ENCODE measurements at places on chromosomes 7 and 10.

GRCh38 chr7:77402818-77403217, 13.3 kb downstream of the GSAP start:
- no peak for DNase-seq

GRCh38 chr10:89163265-89163995, 43.7 kb downstream of the CH25H start:
- DNase-seq = peak; percentile 13

DNA sequence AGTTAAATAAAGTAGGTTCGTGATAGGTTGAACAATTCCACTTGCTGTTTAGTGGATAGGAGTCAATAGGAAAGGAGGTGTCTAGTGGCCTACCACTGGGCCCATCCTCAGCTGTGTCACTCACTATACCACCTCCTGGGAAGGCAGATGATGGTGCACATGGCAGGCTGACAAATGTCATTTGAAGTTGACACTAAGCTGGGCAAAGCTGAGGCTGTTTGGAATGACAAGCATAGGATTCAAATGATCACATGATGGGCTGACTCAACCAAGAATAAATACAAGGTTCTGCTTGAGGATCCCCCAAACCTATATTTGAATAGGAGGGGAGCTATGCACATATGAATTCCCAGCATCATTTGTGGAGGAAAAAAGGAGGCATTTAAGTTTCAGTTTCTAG, 489.8 kb downstream of the RPS24 start:
- no peak for DNase-seq

- DNase-seq = no peak
Measured at GRCh38 chr10:57880446-57881227, 387.1 kb downstream of the IPMK start.

GRCh38 chr7:8147760-8148463, 114.1 kb downstream of the ICA1 start:
- DNase-seq = no peak

DNA sequence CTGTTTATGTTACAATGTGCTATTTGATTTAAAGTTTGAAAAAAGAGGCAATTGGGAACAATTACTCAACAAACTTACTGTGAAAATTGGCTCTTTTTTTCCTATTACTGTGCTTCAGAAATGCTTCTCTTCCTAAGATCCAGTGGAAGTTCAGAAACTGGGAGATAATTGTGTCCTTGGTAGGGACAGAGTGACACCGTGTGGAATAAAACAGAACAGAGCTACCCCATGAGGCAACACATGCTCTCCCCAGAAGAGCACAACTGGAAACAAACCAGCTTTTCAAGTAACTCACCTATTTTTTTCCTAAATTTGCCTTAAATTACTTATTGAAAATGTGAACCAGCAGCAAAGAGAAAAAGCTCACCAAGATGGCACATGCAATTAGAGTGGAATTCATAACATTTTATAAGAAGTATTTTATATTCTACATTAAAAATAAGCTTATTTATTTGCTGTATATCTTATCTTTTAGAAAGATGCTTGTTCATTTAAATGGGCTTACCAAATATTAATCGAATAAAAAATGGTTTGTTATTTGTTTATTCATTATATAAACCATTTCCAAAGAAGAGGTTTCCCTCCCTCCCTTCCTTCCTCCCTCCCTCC, 346.1 kb upstream of the ANKRD30A start:
- DNase-seq = no peak

- no peak for DNase-seq
Measured at GRCh38 chr7:106231856-106232490, 52.8 kb downstream of the NAMPT start.

DNA sequence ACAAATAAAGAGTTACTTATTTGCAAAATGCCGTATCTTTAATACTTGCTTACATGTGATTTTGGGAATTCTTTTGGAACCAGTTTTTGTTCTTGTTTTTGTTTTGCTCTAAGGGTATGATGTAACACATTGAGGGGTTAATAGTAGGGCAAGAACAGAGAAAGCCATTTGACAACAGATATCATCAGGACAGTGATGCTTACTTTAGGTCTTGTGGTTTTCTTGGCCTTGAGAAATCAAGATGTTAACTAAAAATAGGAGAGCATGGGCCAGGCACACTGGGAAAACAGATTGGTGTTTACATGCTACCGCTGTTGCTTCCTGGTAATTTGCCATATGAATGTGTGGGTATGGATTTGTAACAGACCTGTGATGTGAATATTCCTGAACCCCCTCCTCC, 3.7 kb downstream of the SAMD8 start:
- DNase-seq = no peak

GRCh38 chr10:51159841-51160240, 85.6 kb downstream of the PRKG1 start:
- DNase-seq = no peak

DNA sequence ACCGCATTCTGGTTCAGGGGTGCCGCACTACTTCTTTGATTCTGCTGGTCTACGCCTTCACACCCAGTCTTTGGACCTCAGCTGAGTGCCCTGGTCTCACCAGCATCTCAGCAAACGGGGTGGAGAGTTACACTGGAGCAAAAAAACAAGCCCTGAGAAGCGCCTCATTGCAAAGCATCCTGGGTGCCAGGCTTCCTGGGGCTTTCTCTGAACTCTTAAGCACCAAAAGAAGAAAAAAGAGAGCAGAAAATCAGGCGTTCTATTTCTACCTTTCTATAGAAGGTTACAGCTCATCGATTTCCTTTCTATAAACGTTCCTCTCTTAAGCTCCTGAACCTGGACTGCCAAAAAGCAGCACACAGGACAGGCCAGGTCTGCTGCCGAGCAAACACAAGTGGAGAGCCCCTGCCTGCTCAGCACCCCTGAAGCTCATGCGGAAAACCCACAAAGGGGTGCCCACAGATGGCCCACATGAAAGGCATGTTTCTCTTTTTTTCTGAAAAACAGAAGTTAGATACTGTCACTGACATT, 217.9 kb downstream of the SFMBT2 start:
- DNase-seq = peak; percentile 45

- no peak for DNase-seq
Measured at GRCh38 chr10:104242545-104242944, 10.4 kb upstream of the CFAP43 start.

GRCh38 chr10:15374156-15374555, 3.1 kb upstream of the FAM171A1 start:
- no peak for DNase-seq

DNA sequence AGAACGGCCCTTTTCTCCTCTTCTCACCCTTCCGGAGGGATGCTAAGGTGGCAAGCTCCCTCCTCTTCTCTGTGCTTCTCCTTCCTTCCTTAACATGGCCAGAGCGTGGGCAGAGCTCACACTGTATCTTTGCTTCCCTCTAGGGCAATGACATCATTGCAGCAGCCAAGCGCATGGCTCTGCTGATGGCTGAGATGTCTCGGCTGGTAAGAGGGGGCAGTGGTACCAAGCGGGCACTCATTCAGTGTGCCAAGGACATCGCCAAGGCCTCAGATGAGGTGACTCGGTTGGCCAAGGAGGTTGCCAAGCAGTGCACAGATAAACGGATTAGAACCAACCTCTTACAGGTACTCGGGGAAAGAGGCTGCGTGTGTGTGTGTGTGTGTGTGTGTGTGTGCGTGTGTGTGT, 36.6 kb downstream of the AP3M1 start:
- DNase-seq = no peak

GRCh38 chr10:4840151-4840550, 14.1 kb downstream of the AKR1E2 start:
- no peak for DNase-seq

DNA sequence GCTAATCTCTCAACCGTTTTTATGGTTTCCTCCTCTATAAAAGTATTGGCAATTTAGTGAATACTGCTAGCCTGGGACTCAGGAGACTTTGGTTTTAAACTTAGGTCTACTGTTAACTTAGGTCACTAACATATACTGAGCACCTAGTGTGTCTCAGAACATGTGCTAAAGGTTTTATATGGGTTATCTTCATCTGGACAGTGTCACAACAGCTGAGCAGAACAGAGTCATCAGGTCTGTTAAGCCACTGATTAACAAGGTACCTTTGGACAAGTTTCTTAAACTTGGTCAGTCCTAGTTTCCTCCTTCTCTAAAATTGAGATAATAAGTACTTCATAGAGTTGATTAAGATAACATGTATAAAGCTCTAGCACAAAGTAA, 30.6 kb downstream of the NET1 start:
- no peak for DNase-seq

GRCh38 chr7:141842904-141843303, 1.6 kb upstream of the PRSS37 start:
- DNase-seq = no peak

GRCh38 chr10:102299873-102300272, 54.5 kb downstream of the GBF1 start:
- DNase-seq = no peak

- DNase-seq = no peak
Measured at GRCh38 chr7:76325092-76325491, 22.6 kb downstream of the HSPB1 start.

DNA sequence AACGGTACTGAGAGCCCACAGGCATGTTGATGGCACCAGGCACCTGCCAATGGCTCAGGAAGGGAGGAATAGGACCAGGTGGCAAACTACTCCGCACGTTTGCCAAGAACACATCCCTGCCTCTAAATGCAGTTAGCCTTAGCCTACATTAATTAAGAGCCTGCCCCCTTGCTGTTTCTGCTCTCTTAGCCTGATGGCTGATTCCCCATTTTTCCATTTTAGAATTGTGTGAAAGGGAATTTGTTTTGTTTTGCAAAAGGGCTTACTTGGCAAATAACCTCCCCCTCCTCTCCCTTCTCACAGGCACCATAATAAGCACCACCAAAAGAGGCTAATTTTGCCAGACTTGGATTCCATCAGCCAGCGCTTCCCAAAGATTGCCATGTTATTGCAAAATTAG, 1203.2 kb downstream of the SORCS3 start:
- DNase-seq = no peak

- DNase-seq = no peak
Measured at GRCh38 chr10:31708474-31708873, 220.2 kb downstream of the ARHGAP12 start.

GRCh38 chr10:70565556-70566514, 36.7 kb downstream of the PRF1 start:
- DNase-seq = no peak

GRCh38 chr10:28680358-28680752, 3.0 kb downstream of the BAMBI start:
- no peak for DNase-seq

DNA sequence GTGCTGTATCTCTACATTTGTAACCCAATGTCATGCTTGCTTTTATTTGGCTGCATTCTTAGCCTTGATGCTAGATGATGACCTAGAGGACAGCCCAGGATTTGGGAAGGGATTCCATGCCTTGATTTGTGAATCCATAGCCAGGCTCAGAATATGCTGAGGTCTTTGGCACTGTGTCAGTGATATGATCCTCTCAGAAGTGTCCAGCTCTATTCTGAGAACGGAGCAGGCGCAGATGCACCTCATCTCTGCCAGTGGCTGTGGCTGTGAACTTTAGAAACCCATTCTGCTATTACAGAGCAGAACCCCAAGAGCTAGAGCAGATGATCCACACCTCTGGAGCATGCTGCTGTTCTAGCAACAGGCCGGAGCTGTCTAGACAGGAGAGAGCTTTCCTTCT, 212.8 kb downstream of the TRIL start:
- no peak for DNase-seq

GRCh38 chr10:62694537-62695126, 109.9 kb upstream of the ADO start:
- DNase-seq = no peak

GRCh38 chr7:34211018-34211417, 305.7 kb downstream of the BMPER start:
- no peak for DNase-seq

- no peak for DNase-seq
Measured at GRCh38 chr10:18094793-18095192, 45.4 kb upstream of the CACNB2 start.

GRCh38 chr7:41134300-41135255, 568.3 kb downstream of the INHBA start:
- DNase-seq = no peak

- no peak for DNase-seq
Measured at GRCh38 chr10:133079836-133080682, 7.7 kb upstream of the ADGRA1 start.

- no peak for DNase-seq
Measured at GRCh38 chr10:6476989-6477388, 103.1 kb downstream of the PRKCQ start.

DNA sequence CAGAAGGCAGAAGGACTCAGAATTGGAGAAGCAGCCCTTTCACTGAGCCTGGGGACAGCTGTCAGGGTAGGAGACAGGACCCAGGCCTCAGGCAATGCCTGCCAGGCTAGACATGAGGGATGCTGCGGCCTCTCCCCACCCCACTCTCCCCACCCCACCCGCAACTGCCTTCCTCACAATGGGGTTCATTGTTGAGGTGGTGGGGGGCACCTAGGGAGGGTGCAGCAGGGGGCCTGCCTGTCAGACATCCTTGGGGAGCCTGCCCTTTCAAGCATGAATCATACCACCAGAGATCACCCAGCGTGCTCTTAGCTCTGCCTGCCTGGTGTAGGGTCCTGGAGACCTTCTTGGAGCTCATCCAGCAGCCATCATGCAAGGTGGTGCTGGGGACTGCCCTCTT, at the start of gene C10orf62:
TSS of gene C10orf62 (plus strand) at position 243 of the 400 bp plus-strand sequence. CDS start 177 bp downstream, outside the sequence.
- no peak for DNase-seq

DNA sequence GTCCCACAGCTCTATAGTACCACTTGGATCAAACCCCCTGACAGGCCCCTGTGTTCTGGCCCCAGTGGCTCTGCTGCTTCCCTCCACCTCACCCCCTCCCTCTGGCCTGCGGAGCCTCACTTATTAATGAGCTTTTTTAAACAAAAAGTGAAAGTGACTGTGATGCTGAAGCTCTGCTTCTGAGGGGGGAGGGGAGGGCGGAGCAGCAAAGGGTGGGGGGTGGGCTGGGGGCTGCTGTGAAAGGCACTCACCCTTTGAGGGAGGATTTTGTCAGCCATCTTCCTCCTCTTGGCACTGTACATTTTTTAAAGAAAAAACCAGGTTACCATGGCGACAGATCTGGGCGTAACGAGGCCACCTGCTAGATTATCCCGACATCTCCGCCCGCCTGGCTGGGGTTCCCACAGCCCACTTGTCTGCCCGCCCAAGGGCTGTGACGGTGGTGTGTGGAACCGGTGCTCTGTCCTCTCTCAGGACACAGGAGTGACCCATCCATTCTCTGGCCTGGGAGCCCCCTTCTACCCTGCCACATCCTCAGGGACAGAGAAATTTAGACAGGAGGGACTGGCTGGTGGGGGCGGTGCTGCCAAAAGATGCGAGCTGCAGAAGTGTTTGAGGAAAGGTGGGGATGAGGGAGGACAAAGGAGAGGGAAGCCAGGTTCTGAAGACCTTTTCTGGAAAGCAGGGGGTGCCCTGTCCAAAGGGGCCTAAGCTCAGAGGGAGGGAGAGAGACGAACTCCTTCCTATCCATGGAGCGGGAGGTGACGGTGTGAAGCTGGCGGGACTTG, 4.9 kb downstream of the SMARCD3 start:
- DNase-seq = peak; percentile 42

DNA sequence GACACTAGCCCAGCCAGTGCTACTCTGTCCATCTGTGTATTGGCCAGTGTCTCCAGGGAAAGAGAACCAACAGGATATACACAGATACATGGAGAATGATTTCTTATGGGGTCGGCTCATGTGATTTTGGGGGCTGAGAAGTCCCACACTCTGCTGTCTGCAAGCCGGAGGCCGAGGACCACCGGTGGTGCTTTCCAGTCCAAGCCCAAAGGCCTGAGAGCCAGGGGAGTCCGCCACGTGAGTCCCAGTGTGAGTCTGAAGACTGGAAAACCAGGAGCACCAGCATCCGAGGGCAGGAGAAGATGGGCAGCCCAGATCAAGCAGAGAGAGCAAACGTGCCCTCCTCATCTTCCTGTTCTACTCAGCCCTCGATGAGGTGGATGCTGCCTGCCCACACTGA, 71.5 kb downstream of the C10orf143 start:
- no peak for DNase-seq
